ENCODE measurements at places on chromosomes 4 and X.

- no peak for DNase-seq
These were observed 245.3 kb upstream of the JADE1 start for GRCh38 chr4:128564081-128564630.

DNA sequence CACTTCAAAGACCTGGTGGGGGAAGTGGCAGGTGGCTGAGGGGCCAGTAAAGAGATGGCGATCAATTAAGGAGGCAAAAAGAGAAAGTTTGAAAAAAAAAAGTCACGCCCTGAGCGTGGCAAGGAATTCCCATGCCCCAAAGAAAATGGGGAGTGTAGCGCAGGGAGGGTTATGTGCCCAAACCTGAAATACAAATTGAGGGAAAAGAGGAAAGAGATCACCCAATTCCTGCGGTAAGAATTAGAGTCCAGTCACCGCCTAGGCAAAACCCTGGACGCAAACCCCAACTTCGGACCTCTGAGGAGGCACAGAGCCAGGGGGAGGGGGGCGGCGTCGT is 595 bp downstream of the ENOX2 start:
- DNase-seq: no peak

- peak; percentile 3 for DNase-seq
These were observed 202.2 kb upstream of the ETNPPL start for GRCh38 chr4:108965016-108965415.

DNA sequence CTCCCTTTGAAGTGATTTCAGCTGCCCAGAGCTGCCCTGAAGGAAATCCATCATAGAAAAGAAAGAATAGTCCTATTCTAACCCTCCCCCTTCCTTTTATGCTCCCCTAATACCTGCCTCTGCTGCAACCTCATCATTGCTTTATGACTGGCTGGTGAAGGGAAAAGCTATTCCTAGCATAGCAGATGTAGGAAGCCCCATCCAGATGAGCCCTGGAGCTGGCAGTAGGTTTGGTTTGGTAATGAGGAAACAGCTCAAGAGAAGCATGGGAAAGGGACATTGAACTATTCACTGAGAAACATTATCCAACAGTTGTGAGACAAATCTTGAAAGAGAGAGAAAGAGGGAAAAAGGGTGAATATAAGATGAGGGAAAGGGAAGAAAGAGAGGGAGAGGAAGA is 29.2 kb downstream of the ARSJ start:
- no peak for DNase-seq

DNA sequence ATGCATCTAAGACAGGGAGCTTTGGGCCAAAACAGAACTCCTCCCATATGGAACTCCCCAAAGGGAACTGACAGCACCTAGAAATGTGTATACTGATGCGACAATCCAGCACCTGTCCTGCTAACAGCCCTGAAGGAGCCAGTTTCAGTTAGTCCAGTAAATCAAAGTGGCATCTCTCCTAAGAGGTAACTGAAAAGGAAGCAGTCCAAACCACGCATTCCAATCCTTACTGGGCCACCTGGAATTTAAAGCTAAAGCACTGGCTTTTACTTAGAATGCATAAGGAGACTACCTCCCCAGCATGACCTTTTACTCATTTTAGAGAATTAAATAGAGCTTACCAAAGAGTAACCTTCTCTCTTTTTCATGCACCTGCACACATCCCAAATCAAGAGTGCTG is 586.8 kb upstream of the PITX2 start:
- DNase-seq: no peak

- DNase-seq: peak; percentile 42
These were observed 70.1 kb downstream of the PRSS12 start for GRCh38 chr4:118282692-118283091.

DNA sequence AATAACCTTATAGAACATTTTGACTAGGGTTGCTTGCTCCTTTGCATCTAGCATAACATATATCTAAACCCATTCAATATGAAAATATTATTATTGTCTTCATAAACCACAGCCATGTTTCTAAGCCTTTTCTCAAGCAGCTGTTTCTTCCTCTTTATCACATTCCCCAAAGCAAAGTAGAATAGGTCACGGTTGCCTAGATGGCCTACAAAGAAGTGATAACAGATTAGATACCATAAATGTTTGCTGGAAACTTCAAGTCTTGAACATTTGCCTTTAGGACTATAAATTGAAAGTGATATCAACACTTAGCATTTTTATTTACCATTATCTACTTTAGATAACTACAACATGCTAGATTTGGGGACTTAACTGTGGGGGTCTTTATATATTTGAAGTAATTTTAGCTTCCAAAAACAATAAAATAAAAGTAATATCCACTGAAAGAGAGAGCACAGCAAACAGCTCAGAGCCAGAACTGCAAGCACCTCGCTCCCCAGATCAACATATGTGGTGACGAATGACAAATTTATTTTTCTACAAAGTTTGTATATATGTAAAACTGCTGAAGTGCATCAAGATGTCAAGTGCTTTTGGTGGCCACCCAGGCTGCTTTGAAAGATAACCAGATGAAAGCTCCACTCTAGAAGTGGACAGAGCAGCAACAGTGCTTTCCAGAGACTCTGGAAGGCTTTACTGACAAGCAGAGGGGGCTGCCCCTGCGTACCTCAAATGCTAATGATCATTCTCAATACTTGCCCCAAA is 8.0 kb downstream of the HHIP start:
- no peak for DNase-seq

DNA sequence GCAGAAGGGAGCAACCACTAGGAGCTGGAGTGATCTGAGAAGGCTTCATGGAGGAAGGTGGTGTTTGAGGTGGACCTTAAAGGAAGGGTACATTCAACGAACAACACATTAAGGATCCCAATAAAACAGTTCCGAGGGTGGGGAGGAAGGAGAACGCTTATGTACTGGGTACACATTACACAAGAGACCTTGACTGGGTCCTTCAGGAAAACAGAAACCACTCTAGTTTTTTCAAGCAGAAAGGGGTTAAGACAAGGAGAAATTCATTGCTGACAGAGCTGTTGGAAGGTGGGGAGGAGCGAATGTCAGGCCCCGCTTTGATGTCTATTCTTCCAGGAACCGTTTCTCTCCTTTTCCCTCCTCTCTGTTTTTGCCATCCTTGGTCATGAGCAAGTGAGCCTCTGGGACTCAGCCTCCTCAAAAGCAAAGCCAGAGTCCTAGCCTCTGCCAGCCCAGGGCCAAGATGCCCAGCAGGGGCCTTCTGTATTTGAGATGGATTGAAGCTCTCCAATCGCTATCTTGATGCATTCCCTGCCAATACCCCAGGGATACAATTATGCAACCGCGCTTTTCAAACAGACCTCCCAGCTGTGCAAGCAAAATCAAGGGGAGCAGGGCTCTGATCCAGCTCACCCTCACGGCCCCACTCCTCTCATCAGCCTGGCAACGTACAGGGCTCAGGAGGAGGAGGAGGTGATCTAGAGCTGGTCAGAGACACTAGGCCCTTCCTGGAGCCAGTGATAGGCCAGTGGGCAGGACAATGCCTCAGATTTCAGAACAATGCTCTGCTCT is 48.4 kb downstream of the ZBTB49 start:
- no peak for DNase-seq

GRCh38 chrX:51905711-51906110 is 12.3 kb downstream of the MAGED1 start:
- no peak for DNase-seq

Data from NCI-H82 (cell line).